ENCODE measurements at places on chromosomes 6 and 20.

GRCh38 chr20:50371878-50372769 is 138.1 kb upstream of the PTPN1 start:
- no peak for DNase-seq

DNA sequence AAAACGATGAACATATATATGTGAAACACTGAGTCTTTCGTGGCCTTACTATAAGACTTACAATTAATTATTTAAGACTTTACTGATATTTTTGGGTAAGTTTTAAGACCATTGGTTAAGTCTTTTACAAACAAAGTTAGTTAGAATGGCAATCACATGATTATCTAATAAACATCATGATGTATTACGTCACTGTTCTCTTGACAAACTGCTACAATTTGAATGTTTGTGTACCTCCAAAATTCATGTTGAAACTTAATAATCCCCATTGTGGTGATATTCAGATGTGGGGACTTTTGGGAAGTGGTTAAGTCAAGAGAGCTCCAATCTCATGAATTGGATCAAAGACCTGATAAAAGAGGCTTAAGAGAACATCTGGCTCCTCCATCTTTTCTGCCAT is 25.9 kb upstream of the B3GAT2 start:
- DNase-seq = no peak

GRCh38 chr6:133995758-133996157 is 42.7 kb downstream of the TBPL1 start:
- DNase-seq = no peak

- DNase-seq = no peak
Measured at GRCh38 chr6:166745801-166746668, 119.0 kb upstream of the RPS6KA2 start.

- peak; percentile 77 for DNase-seq
Measured at GRCh38 chr6:139534472-139535115, 160.1 kb upstream of the CITED2 start.

- peak; percentile 32 for DNase-seq
Measured at GRCh38 chr6:126312013-126312665, 27.8 kb upstream of the CENPW start.

DNA sequence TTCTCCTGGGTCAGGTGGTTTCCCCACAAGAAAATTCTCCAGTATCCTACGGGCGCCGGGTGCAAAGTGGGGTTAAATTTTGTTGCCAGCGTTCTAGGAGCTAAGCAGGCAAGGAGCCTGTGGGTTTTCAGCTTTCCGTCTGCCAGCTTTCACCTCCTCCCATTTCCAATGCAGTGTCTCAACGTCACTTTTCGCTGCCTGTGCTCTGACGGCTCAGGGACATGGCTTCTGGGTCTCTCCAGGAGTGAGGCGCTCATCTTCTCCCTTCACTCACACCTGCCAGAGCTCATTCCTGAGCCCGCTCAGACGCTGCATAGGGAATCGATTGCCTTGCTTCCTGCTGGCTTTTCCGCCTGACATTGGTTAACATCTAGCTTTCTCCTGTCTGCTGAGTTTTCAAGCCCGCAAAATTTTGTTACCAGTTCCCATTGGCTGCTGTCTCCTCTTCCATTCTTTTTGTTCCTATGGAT is 7.3 kb upstream of the NAA20 start:
- DNase-seq = no peak

GRCh38 chr20:16462711-16463110 is 110.5 kb downstream of the KIF16B start:
- no peak for DNase-seq

DNA sequence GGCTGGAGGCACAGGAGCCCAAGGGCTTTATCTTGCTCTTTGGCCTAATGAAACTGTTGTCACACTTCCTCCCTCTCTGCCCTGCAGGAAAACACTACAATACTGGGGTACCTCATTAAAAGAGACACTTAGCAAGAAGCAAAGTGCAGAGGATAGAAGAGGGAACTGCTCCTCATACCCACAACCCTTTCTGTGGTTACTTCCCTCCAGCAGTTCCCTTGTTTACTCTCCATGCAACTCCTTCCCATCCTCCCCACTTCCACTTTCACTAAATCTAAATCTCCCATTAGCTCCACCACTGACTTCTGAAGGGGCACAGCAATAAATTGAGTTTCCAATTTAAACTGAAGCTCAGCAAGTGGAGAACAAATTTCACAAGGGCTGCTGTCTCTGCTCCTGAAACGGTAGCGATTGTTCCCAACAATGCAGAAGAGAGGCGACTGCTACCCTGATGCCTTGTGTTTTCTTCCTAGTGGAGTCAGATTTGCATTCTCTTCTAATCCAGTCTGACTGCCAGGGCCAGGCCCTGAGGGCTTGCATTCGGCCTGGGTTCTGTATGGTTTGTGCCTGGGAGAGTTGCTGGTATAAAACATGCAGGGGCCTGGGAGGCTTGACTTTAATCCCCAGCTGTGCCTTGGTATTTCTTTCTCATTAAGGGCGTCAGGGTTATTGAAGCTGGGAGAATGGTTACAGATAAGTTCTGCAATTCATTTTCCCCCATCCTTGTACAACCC is 454.7 kb downstream of the TFAP2B start:
- DNase-seq = no peak

GRCh38 chr6:109671733-109672132 is 19.3 kb downstream of the AK9 start:
- no peak for DNase-seq

DNA sequence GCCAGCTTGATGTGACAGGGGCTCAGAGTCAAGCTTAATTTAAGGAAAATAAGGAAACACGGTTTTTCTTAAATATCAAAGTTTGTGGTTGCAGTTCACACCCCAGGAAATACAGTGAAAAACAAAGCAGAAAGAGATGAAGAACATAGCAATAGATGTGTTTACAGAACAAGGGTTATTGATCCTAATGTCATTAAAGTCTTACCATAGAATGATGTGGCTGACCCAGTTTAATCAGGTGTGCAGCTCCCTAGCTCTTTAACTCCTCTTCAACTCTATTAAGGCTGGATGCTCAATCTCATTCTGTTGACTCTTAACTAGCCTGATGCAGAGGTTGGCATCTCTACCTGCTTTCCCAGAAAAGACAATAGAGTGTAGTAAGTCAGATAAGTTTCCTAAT is 7.5 kb upstream of the GTF3C6 start:
- DNase-seq = no peak

All from K562 (cell line).